ENCODE measurements at places on chromosomes 5 and 9. TPM values are rescaled to one million over a fixed set of nuclear protein-coding genes. Genes with fewer than 3 reads are reported as not detected.

DNA sequence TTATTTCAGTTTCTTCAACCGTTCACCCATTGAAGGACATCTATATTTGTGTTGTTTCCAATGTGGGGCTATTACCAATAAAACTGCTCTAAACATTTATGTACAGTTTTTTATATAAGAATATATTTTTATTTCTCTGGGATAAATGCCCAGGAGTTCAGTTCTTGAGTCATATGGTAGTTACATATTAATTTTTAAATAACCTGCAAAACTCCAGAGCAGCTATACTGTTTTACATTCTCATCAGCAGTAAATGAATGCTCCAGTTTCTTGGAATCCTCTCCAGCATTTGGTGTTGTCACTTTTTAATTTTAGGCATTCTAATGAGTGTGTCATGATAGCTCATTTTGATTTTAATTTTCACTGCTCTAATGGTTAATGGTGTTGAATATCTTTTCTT is 36.2 kb downstream of the CDK7 start:
- DNase-seq: no peak

The PCDHGA3 gene
- total RNA-seq: 0.59 TPM

DNA sequence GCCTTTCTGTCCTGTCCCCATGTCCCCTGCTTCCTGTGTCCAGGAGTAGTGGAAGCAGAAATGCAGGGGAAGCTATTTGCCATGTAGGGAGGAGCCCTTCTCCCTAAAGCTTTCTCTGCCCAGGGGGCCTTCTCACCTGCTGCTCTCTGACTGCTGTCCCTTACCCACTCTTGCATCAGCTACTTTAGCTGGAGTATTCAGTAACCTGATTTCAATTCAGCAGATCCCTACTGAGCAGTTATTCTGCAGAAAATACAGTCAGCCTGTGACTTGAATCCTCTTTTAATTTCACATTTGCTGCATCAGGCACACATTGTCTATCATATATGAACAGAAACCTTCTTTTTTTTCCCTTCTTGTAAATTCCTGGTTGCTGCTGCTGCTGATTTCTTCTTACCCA is 90.4 kb downstream of the MVB12B start:
- no peak for DNase-seq

GRCh38 chr9:113516840-113517577 is 53.5 kb downstream of the RGS3 start:
- no peak for DNase-seq

The AQP3 gene
- total RNA-seq: 60.5 TPM

DNA sequence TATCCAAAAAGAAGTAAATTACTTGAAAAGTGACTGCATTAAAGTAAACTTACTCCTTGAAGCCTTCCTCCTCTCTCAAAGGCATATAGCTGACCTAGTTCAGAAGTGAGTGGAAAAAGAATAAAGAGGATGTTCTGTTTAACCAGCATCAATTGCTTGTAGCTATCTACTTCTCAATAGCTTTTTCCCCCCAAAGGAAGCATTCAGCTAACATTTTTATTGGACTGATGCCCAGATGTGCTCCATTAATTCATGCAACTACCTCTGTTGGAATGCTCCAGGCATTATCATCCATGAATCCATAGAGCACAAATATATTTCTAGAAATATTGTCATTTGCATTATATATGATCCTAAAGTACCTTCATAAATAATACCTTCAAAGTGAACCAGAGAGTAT is 132.8 kb downstream of the RASEF start:
- DNase-seq: no peak

Data from liver (tissue), 10 donors.